Left lung (tissue), 14 donors: ENCODE measurements at places on chromosomes 4 and X. TPM values are rescaled to one million over a fixed set of nuclear protein-coding genes. Genes with fewer than 3 reads are reported as not detected.

DNA sequence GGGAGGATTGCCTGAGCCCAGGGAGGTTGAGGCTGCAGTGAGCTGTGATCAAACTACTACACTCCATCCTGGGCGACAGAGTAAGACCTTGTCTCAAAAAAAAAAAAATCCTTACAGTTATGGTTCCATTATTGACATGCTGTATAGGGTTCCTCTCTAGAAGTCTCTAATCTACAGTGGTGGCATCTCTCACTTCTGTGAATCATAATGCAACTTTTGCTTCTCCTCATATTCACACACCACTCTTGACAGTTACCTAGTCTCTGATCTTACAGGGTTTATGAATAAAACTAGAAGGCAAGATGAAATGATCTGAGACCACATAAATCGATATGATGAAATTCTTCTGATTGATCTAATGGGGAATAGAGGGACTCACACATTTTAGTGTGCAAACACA, 40.6 kb downstream of the DOCK11 start:
- peaks cover 5% of the 10 kb centered on the region for H3K4me1 ChIP-seq
- H3K4me3 ChIP-seq = no peak overlapping the region
- H3K27ac ChIP-seq = peak overlapping the region; percentile 33
- no peaks in the 10 kb centered on the region for H3K36me3 ChIP-seq
- H3K27me3 ChIP-seq = no peaks in the 10 kb centered on the region
- DNase-seq = no peak

- no peak for DNase-seq
- no peaks in the 10 kb centered on the region for H3K4me1 ChIP-seq
- no peaks in the 10 kb centered on the region for H3K27me3 ChIP-seq
- H3K4me3 ChIP-seq = no peak overlapping the region
- no peak overlapping the region for H3K27ac ChIP-seq
Measured at GRCh38 chr4:122819708-122820449, 6.8 kb upstream of the FGF2 start.

GRCh38 chr4:15233626-15234025, 194.2 kb upstream of the C1QTNF7 start:
- H3K27me3 ChIP-seq = no peaks in the 10 kb centered on the region
- no peaks in the 10 kb centered on the region for H3K36me3 ChIP-seq
- H3K4me3 ChIP-seq = no peak overlapping the region
- no peak overlapping the region for H3K27ac ChIP-seq
- DNase-seq = no peak

DNA sequence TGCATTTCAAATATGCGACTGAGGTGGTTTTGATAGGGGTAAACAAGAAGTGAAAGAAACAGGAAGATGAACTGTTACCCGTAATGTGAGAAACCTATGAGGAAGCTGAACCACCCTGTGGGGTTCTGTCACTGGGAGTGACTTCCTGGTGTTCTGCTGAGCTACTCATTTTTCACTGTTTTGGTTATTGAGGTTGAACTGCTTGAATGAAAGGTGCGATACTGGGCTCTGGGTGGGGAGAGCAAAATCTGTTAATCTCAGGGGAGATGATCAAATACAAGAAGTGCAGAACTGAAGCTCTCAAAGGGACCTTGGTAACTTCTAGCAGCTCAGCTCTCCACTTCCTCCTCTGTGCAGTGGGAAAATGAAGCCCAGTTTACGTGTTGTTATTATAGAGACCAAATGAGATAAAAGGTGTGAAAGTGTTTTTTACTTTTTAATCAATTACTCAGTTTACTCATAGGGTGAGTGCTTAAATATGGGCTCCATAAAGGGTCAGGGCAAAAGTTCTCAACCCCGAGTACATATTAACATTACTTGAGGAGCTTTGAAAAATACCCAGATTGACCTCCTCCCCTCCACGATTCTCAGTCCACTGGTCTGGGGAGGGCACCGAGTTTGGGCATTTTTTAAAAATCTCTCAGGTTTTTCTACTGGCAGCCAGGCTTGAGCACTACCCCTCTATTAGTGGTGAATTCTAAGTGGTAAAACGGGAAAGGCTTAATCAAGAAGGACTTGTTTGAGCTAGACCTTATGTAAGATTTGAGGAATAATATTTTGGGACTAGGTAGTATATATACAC, 66.7 kb downstream of the COQ2 start:
- peaks cover 42% of the 10 kb centered on the region for H3K4me1 ChIP-seq
- H3K36me3 ChIP-seq = no peaks in the 10 kb centered on the region
- H3K4me3 ChIP-seq = no peak overlapping the region
- H3K27ac ChIP-seq = peak overlapping the region; percentile 60
- H3K27me3 ChIP-seq = no peaks in the 10 kb centered on the region

DNA sequence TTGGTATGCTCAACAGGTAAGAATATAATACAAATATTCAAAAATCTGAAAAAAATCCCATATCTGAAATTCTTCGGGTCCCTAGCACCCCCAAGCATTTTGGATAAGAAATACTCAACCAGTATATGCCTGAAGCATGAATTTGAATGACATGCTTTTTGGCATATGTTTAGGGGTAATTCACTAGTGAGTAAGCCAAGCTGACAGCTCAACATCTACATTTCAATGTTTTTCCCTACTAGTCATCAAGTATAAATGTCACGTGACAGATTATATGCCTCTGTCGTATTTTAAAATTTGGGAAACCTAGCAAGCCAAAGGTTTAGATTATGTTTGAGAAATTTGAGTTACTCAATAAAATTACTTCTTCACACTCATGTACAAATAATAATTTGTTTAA, 125.1 kb downstream of the FGF16 start:
- H3K36me3 ChIP-seq = no peaks in the 10 kb centered on the region
- H3K27ac ChIP-seq = no peak overlapping the region
- H3K4me1 ChIP-seq = no peaks in the 10 kb centered on the region
- no peak for DNase-seq
- H3K27me3 ChIP-seq = no peaks in the 10 kb centered on the region

DNA sequence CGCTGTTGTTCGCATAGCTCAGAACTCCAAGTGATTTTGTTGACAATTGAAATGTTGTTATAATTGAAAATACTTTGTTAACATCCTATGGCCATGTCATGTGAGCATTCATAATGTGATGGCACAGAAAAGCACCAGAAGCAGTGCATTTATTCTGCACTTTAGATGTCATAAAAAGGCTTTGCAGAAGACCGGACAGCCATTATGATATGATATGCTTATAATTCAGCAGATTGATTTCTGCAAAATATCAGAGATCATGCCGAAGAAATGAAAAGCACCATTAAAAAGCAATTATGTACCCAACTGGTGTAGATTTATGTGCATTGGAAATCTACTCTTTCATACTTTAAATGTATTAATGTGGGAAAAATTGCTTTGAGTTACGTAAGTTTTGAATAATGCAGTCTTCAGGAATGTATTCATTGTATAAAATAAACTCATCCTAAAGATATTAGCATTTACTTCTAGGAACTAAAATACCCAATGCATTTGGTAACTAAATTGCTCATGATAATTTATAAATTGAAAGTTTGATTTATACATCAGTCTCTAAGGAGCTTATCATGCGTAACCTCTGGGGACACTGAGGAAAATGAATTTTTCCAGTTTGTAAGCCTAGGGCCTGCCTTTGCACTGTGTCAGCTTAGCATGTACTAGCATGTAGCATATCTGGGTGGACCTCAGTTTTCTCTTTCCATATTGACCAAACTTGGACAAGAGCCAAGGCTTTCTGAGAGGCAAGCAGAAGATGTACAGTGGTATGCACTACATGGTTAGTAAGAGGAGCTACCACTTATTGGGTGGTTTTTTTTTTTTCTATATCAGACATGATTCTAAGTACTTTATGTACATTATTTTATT, 43.6 kb downstream of the TLR10 start:
- H3K4me3 ChIP-seq = no peak overlapping the region
- no peaks in the 10 kb centered on the region for H3K4me1 ChIP-seq
- H3K27ac ChIP-seq = no peak overlapping the region
- no peaks in the 10 kb centered on the region for H3K36me3 ChIP-seq
- DNase-seq = no peak
- no peaks in the 10 kb centered on the region for H3K27me3 ChIP-seq

GRCh38 chr4:168972596-168972995, 37.5 kb downstream of the CBR4 start:
- no peak overlapping the region for H3K27ac ChIP-seq
- H3K36me3 ChIP-seq = no peaks in the 10 kb centered on the region
- DNase-seq = no peak
- H3K4me1 ChIP-seq = no peaks in the 10 kb centered on the region
- no peaks in the 10 kb centered on the region for H3K27me3 ChIP-seq

DNA sequence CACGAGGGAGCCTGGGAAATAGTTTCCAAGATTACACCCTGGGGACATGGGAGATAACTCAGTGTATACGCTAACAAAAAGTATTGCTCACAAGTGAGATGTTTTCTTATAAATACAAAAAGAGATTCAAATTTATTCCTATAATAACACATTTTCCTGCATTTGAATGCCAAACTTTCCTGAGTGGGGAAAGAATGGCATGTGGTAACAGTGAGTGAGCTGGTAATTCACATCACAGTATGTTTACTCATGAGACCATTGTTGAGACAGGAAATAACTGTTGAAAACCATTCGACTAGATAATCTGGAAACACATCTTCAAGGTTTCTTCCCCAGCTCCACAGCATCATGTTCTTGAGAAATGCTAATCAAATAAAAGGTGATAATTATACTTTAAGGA, 109.1 kb downstream of the TASL start:
- no peak overlapping the region for H3K4me3 ChIP-seq
- no peaks in the 10 kb centered on the region for H3K36me3 ChIP-seq
- H3K27me3 ChIP-seq = peaks cover under 1% of the 10 kb centered on the region

GRCh38 chr4:93066749-93067148, 761.8 kb upstream of the ATOH1 start:
- DNase-seq = no peak
- no peaks in the 10 kb centered on the region for H3K4me1 ChIP-seq
- no peaks in the 10 kb centered on the region for H3K27me3 ChIP-seq
- no peaks in the 10 kb centered on the region for H3K36me3 ChIP-seq
- no peak overlapping the region for H3K4me3 ChIP-seq

- no peaks in the 10 kb centered on the region for H3K27me3 ChIP-seq
- no peaks in the 10 kb centered on the region for H3K36me3 ChIP-seq
- no peak overlapping the region for H3K27ac ChIP-seq
- no peak overlapping the region for H3K4me3 ChIP-seq
- no peaks in the 10 kb centered on the region for H3K4me1 ChIP-seq
- DNase-seq = no peak
Measured at GRCh38 chrX:24027985-24028384, 999 bp upstream of the KLHL15 start.

DNA sequence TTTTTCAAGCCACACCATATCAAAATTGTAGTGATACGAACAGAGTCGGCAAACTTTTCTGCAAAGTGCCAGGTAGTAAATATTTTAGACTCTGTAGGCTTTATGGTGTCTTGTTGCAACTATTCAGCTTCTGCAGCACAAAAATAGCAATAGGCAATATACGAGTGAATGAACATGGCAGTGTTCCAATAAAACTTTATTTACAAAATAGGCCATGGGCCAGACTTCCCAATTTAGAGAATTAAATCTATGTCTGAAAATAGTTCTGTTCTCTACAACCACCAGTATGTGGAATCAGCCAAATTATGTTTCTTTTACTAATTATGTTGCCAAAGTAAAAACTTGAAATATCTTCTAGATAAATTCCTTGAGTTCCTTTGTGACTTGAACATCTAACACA, 56.5 kb downstream of the NCAPG start:
- no peak overlapping the region for H3K4me3 ChIP-seq
- H3K36me3 ChIP-seq = no peaks in the 10 kb centered on the region
- no peaks in the 10 kb centered on the region for H3K4me1 ChIP-seq
- H3K27ac ChIP-seq = no peak overlapping the region
- DNase-seq = no peak

- no peaks in the 10 kb centered on the region for H3K36me3 ChIP-seq
- no peaks in the 10 kb centered on the region for H3K27me3 ChIP-seq
- no peak overlapping the region for H3K4me3 ChIP-seq
Measured at GRCh38 chr4:59161249-59161648, 2038.9 kb upstream of the ADGRL3 start.

DNA sequence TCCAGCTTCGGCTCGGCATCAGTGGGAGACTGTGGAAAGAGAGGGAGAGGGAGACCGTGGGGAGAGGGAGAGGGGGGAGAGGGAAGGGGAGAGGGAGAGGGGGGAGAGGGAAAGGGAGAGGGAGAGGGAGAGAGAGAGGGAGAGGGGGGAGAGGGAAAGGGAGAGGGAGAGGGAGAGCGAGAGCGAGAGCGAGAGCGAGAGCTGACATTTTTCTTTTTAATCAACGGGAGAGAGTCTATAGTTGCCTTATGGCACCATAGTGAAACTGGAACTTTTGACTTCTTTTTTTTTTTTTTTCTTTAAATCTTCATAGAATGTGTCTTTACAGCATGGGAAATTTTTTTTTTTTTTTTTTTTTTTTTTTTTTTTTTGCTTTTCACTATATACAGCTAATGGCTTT, 94.7 kb upstream of the NUDT6 start:
- H3K27me3 ChIP-seq = no peaks in the 10 kb centered on the region
- no peaks in the 10 kb centered on the region for H3K36me3 ChIP-seq
- no peaks in the 10 kb centered on the region for H3K4me1 ChIP-seq
- H3K4me3 ChIP-seq = no peak overlapping the region
- H3K27ac ChIP-seq = no peak overlapping the region

- H3K4me1 ChIP-seq = no peaks in the 10 kb centered on the region
- H3K36me3 ChIP-seq = no peaks in the 10 kb centered on the region
- no peak overlapping the region for H3K4me3 ChIP-seq
- H3K27ac ChIP-seq = no peak overlapping the region
- DNase-seq = no peak
Measured at GRCh38 chr4:102247041-102247440, 98.2 kb downstream of the SLC39A8 start.

GRCh38 chr4:1058997-1059665, 47.7 kb downstream of the FGFRL1 start:
- H3K36me3 ChIP-seq = no peaks in the 10 kb centered on the region
- no peaks in the 10 kb centered on the region for H3K4me1 ChIP-seq
- no peak overlapping the region for H3K4me3 ChIP-seq
- peaks cover 74% of the 10 kb centered on the region for H3K27me3 ChIP-seq
- no peak overlapping the region for H3K27ac ChIP-seq
- peak; percentile 73 for DNase-seq

GRCh38 chr4:76197971-76198410, 15.6 kb downstream of the SCARB2 start:
- DNase-seq = peak; percentile 76
- peak overlapping the region; percentile 91 for H3K27ac ChIP-seq
- no peak overlapping the region for H3K4me3 ChIP-seq
- no peaks in the 10 kb centered on the region for H3K36me3 ChIP-seq
- H3K4me1 ChIP-seq = peaks cover 100% of the 10 kb centered on the region

The FGF16 gene
- total RNA-seq = not detected

The TKTL2 gene
- not detected for total RNA-seq

The SPANXC gene
- total RNA-seq = not detected

The NUDT9 gene
- total RNA-seq = 49.8 TPM

The CSAG2 gene
- not detected for total RNA-seq

The S100G gene
- total RNA-seq = 0.64 TPM

The SPINK2 gene
- 0.44 TPM for total RNA-seq

The PNCK gene
- 1.1 TPM for total RNA-seq

The FATE1 gene
- total RNA-seq = not detected
